Chondrocyte (in vitro differentiated cells): ENCODE measurements at places on chromosomes 3 and 15. TPM values are rescaled to one million over a fixed set of nuclear protein-coding genes. Genes with fewer than 3 reads are reported as not detected.
A peak's percentile ranks its signal among the peaks of the same experiment; 100 is the strongest.

The ALAS1 gene
- total RNA-seq: 37.5 to 39.8 TPM (median 38.3 TPM) in 3 replicates

The C3orf33 gene
- total RNA-seq: 4.1 to 5.1 TPM (median 4.7 TPM) in 3 replicates

The SV2B gene
- total RNA-seq: not detected in 3 replicates

The SLC38A3 gene
- 1.00 to 1.9 TPM (median 1.2 TPM) in 3 replicates for total RNA-seq

The STAC gene
- 0.07 TPM in 1 of 3 replicates, not detected in the others for total RNA-seq

DNA sequence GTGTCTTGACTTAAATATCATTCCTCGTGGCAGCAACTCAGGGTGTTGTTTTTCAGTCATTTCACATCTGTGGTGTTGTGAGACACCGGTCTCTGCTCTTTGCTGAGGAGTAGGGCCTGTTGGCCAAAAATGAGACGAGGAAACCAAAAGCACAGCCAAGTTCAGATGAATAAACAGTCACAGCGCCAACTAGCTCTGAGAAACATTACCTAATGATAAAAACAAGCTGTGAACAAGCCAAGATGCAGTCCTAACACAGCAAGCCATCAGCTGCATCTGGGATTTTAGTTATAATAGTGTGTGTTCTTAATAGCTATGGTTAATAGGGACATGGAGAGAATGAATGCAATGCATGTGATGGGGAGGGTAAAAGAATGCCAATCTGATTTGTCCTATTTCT, 843.4 kb upstream of the DPPA4 start:
- peaks cover 11% of the 10 kb centered on the region for H3K4me1 ChIP-seq
- H3K27me3 ChIP-seq: no peaks in the 10 kb centered on the region
- H3K27ac ChIP-seq: no peak overlapping the region
- H3K36me3 ChIP-seq: no peaks in the 10 kb centered on the region
- DNase-seq: no peak

DNA sequence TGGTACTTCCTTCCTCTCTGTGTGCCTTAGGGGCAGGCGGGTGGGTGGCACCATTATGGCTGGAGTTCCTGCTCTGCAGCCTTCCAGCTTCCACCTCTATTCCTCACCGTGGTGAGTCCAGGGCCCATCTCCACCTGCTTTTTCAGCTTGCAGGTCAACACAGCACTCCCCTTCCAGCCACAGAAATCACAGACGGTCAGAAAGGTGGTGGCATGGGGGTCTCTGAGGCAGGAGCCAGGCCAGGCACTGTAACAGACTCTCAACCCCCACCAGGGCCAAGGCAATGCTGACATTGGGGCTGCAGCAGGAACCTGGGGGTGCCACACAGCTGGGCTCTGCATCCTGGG, 16.6 kb downstream of the KLF15 start:
- no peaks in the 10 kb centered on the region for H3K4me1 ChIP-seq
- peaks cover 15% of the 10 kb centered on the region for H3K27me3 ChIP-seq
- no peaks in the 10 kb centered on the region for H3K36me3 ChIP-seq
- no peak overlapping the region for H3K27ac ChIP-seq
- peak; percentile 77 for DNase-seq
- H3K4me3 ChIP-seq: no peak overlapping the region

DNA sequence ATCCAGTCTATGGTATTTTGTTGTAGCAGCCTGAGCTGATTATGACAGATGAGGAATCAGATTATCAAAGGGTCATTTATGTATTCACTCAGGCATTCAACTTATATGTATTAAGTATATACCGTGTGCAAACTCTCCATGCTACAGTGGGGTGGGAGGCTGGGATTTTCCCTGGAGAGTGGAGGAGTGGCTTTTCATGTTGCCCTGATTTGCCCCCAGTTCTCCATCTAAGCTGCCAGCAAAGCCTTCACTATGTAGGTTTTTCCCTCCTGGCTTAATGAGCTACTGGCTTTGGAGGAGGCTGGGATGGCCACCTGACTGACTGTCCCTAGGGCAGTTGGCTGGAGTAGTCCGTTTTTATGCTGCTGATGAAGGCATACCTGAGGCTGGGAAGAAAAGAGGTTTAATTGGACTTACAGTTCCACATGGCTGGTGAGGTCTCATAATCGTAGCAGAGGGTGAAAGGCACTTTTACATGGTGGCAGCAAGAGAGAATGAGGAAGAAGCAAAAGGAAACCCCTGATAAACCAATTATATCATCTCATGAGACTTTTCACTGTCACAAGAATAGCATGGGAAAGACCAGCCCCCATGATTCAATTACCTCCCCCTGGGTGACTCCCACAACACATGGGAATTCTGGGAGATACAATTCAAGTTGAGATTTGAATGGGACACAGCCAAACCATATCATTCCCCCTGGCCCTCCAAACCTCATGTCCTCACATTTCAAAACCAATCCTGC, 253.9 kb downstream of the RPLP1 start:
- H3K27me3 ChIP-seq: peaks cover 6% of the 10 kb centered on the region
- H3K4me3 ChIP-seq: no peak overlapping the region
- H3K4me1 ChIP-seq: peaks cover 12% of the 10 kb centered on the region
- no peak overlapping the region for H3K27ac ChIP-seq
- no peak for DNase-seq

GRCh38 chr3:32880225-32880624, 62.4 kb downstream of the TRIM71 start:
- no peak overlapping the region for H3K27ac ChIP-seq
- no peaks in the 10 kb centered on the region for H3K27me3 ChIP-seq
- H3K4me1 ChIP-seq: peaks cover 7% of the 10 kb centered on the region
- DNase-seq: no peak

- peaks cover 31% of the 10 kb centered on the region for H3K36me3 ChIP-seq
- no peak for DNase-seq
- no peaks in the 10 kb centered on the region for H3K4me1 ChIP-seq
- H3K27me3 ChIP-seq: no peaks in the 10 kb centered on the region
- H3K27ac ChIP-seq: no peak overlapping the region
- H3K4me3 ChIP-seq: no peak overlapping the region
These were observed 32.3 kb downstream of the EXOG start for GRCh38 chr3:38528457-38528856.

GRCh38 chr15:94263341-94264273, 32.2 kb downstream of the MCTP2 start:
- H3K4me1 ChIP-seq: peaks cover 4% of the 10 kb centered on the region

DNA sequence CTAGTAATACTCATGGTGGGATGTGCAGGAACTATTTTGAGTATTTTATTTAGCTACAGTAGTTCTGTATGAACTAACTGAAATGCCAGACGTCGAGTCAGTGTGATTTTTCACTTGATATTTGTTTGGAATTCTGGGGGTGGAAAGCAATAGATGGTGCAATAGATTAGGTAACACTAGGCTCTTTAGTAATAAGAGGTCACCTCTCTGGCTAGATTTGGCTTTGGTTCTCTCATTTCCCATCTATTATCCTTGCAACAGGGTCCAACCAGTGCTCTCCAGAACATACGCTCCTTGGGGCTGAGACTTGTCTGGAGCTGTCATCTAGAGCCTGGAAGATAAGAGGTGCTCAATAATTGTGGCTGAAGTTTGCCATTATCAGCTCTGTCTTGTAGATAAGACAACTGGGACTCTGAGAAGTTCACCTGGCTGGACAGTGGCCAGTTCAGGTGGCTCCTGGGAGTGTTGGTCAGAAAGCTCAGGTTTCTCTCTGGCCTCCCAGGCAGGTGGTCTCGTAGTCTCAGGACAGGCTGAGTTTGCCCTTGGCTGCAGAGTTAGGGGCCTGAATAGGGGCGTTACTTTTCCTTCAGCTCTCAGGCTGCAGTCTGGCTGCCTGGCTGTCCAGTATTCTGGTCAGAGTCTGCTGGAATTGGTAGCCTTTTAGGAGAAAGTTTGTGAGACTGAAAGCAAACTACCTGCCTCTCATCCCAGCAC, 277.5 kb upstream of the RGMA start:
- H3K4me1 ChIP-seq: peaks cover 3% of the 10 kb centered on the region
- H3K27me3 ChIP-seq: no peaks in the 10 kb centered on the region
- DNase-seq: no peak
- H3K36me3 ChIP-seq: no peaks in the 10 kb centered on the region
- H3K4me3 ChIP-seq: no peak overlapping the region
- no peak overlapping the region for H3K27ac ChIP-seq

- no peaks in the 10 kb centered on the region for H3K36me3 ChIP-seq
- no peak overlapping the region for H3K27ac ChIP-seq
- peaks cover 2% of the 10 kb centered on the region for H3K27me3 ChIP-seq
- no peak overlapping the region for H3K4me3 ChIP-seq
- no peak for DNase-seq
- H3K4me1 ChIP-seq: no peaks in the 10 kb centered on the region
These were observed 207.1 kb downstream of the UACA start for GRCh38 chr15:70556151-70556741.

- DNase-seq: no peak
- no peak overlapping the region for H3K27ac ChIP-seq
- H3K36me3 ChIP-seq: peaks cover 1% of the 10 kb centered on the region
- no peak overlapping the region for H3K4me3 ChIP-seq
- H3K4me1 ChIP-seq: no peaks in the 10 kb centered on the region
These were observed 29.6 kb upstream of the RBP2 start for GRCh38 chr3:139505829-139506386.

GRCh38 chr3:73451301-73451944, 173.3 kb downstream of the PDZRN3 start:
- DNase-seq: no peak
- no peaks in the 10 kb centered on the region for H3K27me3 ChIP-seq
- H3K27ac ChIP-seq: no peak overlapping the region
- H3K4me1 ChIP-seq: peaks cover 17% of the 10 kb centered on the region
- no peak overlapping the region for H3K4me3 ChIP-seq

DNA sequence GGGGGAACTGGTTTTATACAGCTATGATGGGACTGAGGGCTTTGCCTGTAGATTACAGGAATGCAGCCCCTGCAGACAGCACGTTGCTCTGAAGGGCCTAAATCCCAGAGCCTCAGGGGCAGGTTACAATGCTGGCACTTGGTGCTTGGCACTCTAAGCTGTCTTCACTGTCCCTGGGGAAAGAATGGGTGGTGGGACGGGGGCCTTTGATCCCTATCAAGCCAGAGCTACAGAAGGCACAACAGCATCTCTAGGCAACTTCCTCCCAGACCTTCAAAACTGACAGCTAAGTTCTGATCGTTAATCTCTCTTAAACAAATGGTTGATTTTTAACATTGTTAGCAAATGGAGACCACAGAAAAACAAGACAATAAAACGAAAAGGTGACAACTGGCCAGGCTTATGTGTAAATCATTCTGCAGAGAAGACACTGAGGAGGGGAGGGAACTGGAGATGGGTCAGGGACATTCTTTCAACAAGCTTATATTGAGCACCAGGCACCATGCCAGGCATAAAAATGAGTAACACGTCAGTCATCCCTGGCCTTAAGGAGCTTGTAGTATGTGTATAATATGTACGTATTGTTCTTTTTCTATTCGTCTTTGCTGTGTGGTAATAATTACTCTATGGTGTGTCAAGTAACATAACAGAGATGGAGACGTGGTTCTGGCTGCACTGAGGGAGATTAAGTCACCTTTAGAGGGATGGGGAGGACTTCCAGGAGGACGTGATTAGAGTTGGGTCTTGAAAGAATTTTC, 49.1 kb downstream of the CA12 start:
- peak overlapping the region; percentile 56 for H3K27ac ChIP-seq
- H3K36me3 ChIP-seq: peaks cover 2% of the 10 kb centered on the region
- no peaks in the 10 kb centered on the region for H3K27me3 ChIP-seq
- H3K4me1 ChIP-seq: peaks cover 16% of the 10 kb centered on the region
- DNase-seq: no peak
- no peak overlapping the region for H3K4me3 ChIP-seq

- H3K27ac ChIP-seq: no peak overlapping the region
- H3K4me1 ChIP-seq: peaks cover 34% of the 10 kb centered on the region
- no peak for DNase-seq
- H3K36me3 ChIP-seq: peaks cover 4% of the 10 kb centered on the region
- no peaks in the 10 kb centered on the region for H3K27me3 ChIP-seq
These were observed 424.3 kb upstream of the TPRG1 start for GRCh38 chr3:188747489-188747888.

GRCh38 chr3:43215663-43216275, 70.6 kb upstream of the SNRK start:
- H3K36me3 ChIP-seq: no peaks in the 10 kb centered on the region
- no peak for DNase-seq
- H3K4me1 ChIP-seq: peaks cover 5% of the 10 kb centered on the region
- H3K27ac ChIP-seq: no peak overlapping the region

GRCh38 chr15:22257047-22258008, 177.0 kb downstream of the OR4M2 start:
- no peaks in the 10 kb centered on the region for H3K36me3 ChIP-seq
- H3K27ac ChIP-seq: no peak overlapping the region
- no peaks in the 10 kb centered on the region for H3K27me3 ChIP-seq
- H3K4me3 ChIP-seq: no peak overlapping the region
- no peak for DNase-seq
- no peaks in the 10 kb centered on the region for H3K4me1 ChIP-seq

DNA sequence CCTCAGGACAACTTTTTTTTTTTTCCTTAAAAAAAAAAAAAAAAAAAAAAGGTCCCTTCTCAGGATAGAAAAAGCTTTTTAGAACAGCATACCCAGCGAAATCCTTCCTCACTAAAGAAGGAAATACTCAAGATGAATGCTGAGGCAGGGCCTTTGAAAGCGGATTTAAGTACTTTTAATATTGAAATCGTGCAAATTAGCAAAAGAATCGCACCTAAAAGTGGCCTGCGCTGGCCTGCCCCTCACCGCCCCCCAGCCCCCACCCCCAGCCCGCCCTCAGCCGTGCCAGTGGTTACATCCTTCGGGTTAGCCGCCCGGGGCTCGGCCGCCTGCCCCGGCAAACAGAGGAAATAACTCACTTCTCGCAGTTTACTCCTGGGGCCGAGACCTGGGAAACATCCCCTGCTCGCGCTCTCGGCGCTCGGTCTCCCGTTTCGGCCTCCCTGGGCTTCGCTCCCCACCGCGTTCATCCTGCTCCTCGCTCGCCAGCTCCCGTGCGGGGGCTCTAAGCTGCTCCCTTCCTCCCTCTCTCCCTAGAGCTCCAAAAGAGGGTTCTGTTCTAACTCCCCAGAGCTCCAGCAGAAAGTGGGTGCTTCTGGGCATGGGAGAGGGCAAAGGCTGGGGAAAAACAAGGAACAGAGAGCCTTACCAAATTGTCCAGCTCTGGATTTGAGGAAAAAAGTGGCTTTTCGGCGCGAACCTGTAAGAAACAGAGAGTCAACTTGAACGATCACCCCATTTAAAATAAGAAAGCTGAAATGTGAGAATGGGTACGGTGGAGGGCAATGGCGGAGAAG, 5.2 kb downstream of the MEIS2 start:
- peak overlapping the region; percentile 99 for H3K4me3 ChIP-seq
- H3K27me3 ChIP-seq: no peaks in the 10 kb centered on the region
- peaks cover 25% of the 10 kb centered on the region for H3K36me3 ChIP-seq
- H3K4me1 ChIP-seq: peaks cover 55% of the 10 kb centered on the region

DNA sequence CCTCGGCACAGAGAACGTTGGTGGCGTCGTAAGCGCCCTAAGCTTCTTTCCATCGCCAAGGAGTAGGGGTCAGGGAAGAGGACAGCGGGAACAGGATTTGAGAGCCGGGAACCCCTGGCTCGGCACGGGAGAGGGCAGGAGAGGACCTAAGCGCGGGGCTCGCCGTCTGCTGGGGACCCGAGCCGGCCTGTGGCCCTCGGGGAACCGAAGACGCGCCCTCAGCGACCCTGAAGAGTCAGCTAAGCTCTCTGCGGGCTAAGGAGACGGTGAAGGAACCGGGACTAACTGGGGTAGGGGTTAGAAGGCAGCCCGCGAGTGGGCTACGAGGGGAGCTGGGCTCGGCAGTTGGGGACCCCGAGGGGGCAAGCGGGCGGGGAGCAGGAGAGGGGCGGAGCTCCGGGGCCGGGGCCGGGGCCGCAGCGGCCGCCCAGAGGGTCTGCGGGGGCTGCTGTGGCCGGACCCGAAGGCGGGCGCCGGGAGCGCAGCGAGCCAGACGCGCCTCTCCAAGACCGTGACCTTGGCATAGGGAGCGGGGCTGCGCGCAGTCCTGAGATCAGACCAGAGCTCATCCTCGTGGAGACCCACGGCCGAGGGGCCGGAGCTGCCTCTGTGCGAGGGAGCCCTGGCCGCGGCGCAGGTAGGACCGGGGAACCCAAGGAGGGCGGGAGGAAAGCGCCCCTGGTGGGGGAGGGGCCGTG, 574 bp downstream of the CASR start:
- H3K27ac ChIP-seq: no peak overlapping the region
- peaks cover 64% of the 10 kb centered on the region for H3K27me3 ChIP-seq
- peak; percentile 84 for DNase-seq
- H3K4me1 ChIP-seq: peaks cover 6% of the 10 kb centered on the region
- H3K36me3 ChIP-seq: no peaks in the 10 kb centered on the region
- H3K4me3 ChIP-seq: peak overlapping the region; percentile 56
